ENCODE measurements at places on chromosomes 4 and X.

- no peak for DNase-seq
Measured at GRCh38 chrX:24876530-24877287, 139.1 kb downstream of the ARX start.

DNA sequence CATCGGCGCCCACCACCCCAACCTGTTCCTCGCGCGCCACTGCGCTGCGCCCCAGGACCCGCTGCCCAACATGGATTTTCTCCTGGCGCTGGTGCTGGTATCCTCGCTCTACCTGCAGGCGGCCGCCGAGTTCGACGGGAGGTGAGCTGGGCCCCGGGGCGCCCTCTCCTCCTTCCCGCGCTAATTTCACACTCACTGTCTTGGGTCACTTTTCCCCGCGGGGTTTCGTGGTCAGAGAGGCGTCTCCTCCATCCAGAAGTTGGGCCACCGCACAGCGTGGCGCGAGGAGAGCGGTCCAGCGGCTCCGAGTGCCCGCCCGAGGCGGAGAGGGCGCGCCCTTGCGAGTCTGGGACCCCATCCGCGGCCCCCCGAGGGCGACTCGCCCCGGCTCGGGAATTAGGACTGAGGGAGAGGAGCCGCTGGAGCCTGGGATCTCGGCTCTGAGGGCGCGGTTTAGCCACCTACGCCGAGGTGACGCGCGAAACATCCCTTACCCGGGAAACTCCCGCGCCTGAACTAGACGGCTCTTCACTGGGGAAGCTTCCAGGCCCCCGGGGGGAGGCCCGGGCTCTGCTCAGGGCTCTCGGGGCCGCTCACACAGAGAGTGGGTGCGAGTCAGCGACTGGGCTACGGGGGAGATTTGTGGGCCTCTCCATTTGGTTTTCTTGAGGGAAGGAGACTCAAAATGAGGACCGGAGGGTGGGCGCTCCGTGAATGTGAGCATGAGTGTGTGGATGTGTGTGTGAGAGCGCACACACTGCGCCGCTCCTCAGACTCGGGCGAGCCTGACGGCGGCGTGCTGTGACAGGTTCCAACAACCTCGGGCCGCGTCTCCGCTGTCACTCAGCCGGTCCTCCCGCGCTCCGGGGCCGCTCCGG is 551 bp downstream of the NPNT start:
- DNase-seq = peak; percentile 3

- no peak for DNase-seq
Measured at GRCh38 chrX:41875142-41875541, 48.2 kb downstream of the CASK start.

DNA sequence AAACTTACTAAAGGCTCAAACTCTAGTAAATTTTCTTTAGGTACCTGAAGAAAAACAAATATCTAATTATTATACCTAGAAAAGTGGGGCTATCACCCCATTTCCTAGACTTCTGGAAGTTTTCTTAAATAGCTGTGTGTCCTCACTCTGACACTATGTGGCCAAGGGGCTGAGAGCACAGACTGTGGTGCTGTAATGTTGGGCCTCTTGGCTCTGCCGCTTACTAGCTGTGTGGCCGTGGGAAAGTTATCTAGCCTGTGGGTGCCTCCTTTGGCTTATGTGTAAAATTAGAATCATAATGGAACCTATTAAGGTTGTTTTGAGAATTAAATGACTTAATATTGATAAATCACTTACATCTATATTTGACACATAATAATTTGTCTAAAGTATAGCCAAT is 114.4 kb downstream of the SNCA start:
- DNase-seq = no peak

DNA sequence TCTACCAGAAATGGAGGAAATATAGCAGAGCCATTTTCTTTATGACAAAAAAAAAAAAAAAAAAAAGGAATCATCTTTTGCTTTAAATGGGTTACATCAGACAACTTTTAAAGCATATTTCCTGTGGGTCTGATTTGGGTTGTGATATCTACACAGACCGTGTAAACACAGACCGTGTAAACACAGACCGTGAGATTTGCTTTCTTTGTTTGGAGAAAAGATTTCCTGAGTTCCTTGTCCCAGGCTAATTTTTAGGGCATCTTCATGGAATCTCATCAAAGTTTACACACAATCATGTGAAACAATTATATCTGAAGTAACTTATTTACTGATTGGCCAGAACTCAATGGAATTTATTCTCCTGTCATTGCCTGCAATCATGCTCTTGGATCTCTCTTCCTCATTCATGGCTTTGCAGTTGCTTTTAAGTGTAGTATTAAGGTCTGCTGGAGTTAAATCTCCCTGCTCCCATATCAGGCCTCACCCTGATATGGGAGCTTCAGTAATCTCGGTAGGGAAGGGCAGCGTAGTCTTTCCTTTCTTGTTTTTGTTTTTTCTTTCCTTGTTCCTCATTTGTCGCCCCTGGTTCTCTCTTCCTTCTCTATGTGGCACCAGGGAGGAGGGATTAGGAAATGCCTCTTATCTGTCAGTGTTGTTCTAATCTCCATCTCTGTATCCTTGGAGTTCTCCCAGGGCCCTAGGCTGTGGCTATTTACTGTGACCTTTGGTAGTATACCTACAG is 248.6 kb upstream of the JADE1 start:
- DNase-seq = no peak

- DNase-seq = no peak
Measured at GRCh38 chr4:74441744-74442143, 3.2 kb upstream of the AREG start.

DNA sequence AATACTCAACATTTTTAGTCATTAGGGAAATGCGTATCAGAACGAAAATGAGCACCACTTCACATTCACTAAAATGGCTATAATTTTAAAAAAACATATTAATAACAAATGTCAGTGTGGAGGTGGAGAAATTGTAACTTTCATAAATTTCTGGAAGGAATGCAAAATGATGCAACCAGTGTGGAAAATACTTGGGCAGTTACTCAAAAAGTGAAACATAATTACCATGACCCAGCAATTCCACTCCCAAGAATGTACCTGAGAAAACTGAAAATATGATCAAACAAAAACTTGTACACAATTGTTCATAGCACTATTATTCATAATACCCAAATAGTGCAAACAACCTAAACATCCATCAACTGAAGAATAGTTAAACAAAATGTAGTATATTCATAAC is 76.1 kb upstream of the FAM241A start:
- DNase-seq = no peak

- peak; percentile 52 for DNase-seq
Measured at GRCh38 chrX:9464435-9465371, at the start of gene TBL1X. Gene TBL1X (plus strand): TSS chrX:9465058. CDS start chrX:9653587, 188,529 bp downstream.

DNA sequence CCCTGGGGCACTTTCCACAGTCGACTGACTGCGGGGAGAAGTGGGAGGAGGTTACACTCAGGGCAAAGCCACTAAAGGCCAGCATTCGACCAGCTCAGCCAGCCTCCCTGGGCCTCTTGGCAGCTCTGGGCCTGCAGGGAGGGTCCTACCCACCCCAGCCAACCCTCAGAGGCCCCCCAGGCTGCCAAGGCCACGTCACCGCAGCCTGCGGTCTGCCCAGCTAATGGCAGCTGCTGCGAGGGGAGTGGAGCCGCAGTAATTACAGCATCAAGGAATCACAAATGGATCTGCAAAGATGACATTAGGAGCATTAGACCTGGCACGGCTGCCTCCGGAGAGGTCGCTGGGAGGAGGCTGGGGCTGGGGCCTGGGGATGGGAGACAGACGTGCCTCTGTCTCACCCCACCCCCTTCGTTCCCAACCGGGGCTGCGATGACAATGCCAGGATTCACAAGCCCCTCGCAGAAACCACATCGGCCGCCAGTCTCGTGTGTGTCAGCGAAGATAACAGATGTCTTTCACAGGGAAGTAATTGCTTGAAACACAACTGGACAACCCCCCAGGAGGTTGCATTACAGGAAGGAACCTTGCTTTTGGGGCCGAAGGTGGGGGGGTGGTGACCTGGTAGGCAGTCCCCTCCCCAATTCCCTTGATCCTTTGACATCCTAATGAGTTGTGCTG is 367.6 kb downstream of the BCOR start:
- DNase-seq = no peak

GRCh38 chr4:117664706-117665444 is 369.4 kb upstream of the NDST3 start:
- DNase-seq = no peak

GRCh38 chr4:164408831-164409230 is 345.1 kb upstream of the SMIM31 start:
- DNase-seq = no peak

- DNase-seq = no peak
Measured at GRCh38 chr4:186699298-186699697, 24.4 kb downstream of the FAT1 start.

DNA sequence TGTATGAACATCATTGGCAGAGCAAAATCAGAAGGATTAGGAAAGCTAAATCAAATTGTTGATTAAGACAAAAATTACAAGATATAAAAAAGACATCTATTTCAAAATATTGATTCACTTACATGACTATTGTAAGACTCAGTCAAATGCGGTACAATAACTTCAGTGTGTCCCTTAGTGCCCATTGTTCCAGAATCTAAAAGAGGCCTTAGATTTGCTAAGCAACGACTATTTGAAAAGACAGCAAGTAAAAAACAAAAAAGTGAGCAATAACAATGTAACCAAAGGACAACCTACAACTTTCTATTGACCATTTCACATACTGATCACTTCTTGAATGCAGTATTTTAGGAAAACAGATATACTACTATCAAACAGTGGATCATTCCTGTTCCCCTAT is 65.6 kb downstream of the UBA6 start:
- DNase-seq = no peak

DNA sequence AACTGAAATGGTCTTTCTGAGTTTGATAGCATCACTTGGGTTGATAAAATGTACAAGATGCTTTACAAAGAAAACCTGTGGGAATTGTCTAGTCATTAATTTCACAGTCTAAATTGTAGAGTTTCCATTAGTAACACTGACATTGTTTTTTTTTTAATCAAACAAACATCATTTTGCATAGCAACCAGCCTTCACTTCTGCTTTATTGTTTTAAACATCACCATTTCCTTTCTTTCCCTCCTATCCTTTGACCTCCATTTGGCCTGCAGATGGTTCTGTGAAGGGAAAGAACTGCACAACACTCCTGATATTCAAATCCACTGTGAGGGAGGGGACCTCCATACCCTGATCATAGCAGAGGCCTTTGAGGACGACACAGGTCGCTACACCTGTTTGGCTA is 171.1 kb downstream of the PALLD start:
- DNase-seq = no peak

- no peak for DNase-seq
Measured at GRCh38 chr4:8182858-8183725, 16.0 kb upstream of the SH3TC1 start.

DNA sequence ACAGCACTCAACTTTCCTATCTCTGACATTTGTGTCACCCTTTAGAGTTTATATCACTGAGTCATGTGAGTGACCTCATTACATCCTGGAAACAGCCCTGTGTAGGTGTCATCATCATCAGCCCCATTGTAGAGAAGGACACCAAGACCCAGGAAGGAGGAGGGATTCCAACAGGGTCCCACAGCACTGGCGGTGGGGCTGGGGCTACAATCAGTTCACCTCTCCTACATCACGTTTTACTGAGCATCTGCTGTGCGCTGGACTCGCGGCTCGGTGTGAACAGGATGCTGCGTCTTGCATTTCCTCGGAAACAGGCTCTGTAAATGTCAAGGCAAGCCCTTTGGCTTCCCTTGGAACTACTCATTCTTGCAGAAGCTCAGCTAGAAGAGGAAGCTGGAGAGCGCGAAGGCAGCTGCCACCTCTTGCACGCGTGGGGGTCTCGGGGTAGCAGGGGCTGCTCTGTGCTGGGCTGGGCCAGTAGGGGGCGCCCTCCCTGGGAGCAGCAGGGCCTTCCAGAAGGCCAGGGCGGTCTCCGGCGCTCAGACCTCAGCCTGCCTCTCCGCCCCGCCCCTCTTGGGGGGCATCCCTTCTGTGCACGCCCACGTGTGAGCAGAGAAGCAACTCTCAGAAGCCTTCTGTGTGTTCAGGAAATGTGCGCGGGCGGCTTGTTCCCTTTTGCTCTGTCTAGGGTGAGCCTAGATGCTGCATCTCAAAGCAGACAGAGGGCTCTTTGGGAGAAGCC is 29.0 kb downstream of the REELD1 start:
- peak; percentile 81 for DNase-seq

DNA sequence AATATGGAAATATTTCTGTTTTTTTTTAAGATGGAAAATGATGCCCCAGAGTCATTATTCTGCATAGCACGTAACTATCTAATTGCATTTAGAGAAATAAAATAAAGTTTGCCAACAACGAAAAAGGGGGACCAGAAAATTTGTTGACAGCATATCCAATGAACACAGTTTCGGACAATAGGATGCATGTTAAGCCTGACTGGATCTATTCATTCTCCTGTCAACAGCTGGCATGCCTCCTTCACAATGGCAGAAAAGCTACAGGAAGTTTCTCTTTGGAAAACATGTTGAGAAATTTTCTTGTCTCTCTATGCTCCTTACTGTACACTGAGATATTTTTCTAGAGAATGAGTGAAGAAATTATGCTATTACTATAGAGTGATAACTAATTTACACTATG is 262.5 kb downstream of the GRID2 start:
- no peak for DNase-seq

DNA sequence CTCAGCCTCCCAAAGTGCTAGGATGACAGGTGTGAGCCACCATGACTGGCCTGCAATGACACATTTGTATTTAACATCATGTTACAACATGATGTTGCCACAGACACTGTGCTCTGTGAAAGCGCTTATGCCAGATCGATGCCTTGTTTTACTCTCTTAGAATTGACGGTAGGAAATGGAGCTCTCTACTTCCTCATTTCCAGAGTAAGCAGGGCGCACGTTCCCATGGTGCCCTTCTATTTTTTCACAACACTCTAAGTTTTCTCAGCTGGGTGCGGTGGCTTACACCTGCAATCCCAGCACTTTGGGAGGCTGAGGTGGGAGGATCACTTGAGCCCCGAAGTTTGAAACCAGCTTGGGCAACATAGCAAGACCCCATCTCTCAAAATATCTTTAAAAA is 60.7 kb upstream of the DHRSX start:
- DNase-seq = no peak
